ENCODE measurements at places on chromosomes 12 and 14.

- DNase-seq = no peak
Observed at GRCh38 chr12:119669744-119670472, 2.0 kb downstream of the PRKAB1 start.

- no peak for DNase-seq
Observed at GRCh38 chr12:124451637-124452243, 115.7 kb downstream of the NCOR2 start.

DNA sequence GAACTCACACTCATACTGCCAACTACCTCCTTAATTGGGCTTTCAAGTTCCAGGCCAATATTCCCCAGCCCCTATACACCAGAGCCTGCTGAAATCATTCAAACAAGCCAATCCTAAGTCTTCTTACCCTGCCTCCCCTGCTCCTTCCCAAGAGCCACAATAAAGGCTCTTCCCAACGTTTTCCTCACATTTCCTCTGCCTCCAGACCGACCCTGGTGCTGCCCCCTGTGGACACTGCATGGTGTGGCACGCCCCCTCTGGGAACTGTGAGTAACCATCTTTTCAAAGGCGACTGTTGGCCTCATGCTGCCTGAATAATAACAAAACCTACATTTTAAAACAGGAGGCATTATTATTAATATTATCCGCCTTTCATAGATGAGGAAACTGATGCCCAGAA is 111.6 kb upstream of the NOS1 start:
- no peak for DNase-seq

DNA sequence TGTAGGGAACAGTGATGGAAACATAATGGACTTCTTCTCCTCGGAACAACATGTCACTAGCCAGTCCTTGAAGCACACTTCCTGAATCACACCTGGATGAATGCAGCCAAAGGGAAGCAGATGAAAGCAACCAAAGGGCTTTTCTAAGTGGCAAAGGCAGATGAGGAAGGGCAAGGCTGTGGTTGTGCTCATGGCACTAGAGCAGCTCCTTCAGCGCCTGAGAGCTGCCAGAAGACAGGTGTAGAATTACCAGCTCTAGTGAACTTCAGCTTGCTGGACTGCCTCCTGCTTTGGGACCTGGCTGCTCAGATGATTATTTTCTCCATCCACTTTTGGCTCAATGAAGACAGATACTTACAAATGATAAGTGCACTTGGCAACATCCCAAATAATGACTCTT is 1372.1 kb upstream of the SEL1L start:
- DNase-seq = no peak

DNA sequence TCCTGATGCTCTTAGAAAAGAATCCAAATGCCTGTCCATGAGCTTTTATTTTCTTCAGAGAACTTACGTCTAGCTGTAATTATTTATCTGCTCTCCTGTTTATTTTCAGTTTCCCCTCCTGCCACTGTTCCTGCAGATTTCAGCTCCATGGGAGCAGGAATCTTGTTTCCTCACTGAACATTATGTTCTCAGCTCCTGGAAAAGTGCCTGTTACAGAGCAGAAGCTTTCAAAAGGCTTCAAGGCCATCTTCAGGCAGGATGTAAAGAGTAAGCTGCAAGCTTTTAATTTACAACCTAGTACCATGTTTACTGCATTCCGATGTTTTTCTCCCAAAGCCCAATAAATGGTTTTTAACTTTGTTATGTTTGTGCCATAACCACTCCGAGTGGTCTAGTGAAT is 98.4 kb upstream of the BTG1 start:
- no peak for DNase-seq

DNA sequence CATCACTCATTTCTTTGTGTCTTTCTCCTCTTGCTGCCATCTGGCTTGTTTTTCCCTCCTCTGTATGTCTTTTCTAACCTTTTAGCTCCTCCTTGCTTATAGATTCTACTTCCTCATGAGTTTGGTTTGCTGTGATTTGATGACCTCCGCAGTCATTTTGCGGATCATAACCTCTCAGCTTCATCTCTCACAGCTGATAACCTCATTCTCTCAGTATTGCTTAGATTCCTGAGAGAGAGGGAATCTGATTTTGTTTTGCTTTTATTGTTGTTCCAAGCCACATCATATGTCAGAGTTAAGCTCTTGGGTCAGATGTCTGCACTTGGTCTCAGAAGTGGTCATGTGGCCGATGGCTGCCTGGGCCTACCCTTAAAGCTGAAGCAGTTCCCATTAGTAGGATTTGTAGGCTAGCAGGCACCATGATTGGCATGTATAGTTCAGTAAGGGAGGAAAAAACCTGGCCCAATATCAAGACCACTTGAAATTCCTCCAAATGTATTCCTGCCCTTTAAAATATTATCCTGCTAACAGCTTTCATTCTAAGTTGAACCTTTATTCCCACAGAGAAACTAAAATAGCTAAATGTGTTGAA is 13.5 kb downstream of the ZNF664 start:
- no peak for DNase-seq

- no peak for DNase-seq
Observed at GRCh38 chr12:26767116-26767515, 65.9 kb downstream of the ITPR2 start.

DNA sequence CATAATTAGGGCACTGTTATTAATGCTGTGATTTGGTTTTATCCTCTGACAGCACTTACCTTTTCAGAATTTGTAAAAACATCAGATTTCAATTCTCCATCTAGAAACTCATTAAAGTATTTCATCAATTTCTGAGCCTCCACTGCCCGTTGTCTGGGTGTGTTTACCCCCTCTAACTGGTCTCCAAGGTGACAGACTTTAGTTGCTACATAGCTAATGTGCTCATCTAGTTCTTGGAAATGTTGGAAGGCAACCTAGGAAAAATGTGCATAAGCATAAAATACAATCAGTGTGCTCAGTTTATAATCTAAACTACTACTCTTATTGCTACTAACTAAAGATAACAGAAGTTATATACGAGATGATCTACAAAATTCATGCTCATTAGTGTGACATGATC is 24.6 kb downstream of the EXOC5 start:
- DNase-seq = no peak

GRCh38 chr12:23880988-23881387 is 68.5 kb downstream of the SOX5 start:
- DNase-seq = no peak

DNA sequence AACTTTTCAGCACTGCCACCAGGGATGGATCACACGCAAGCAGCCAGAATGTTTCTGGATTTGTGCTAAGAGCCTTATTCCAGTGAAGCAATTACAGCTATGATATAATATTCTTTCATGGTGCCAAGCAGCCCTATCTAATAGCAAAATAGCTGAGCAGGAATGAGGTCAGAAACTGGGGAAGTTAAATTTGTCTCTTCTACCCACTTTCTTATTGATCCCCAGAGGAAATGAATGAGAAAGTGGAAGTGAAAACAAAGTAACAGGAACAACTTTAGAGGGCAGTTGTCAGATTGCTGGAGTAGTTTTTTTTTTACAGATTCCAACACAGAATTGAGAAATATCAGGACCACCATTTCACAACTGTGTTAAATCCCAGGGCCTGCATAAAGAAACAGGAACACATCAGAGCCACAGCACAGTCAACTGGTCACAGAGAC is 44.8 kb downstream of the GCH1 start:
- DNase-seq = no peak

GRCh38 chr12:32666018-32666417 is 13.1 kb upstream of the DNM1L start:
- DNase-seq = no peak

DNA sequence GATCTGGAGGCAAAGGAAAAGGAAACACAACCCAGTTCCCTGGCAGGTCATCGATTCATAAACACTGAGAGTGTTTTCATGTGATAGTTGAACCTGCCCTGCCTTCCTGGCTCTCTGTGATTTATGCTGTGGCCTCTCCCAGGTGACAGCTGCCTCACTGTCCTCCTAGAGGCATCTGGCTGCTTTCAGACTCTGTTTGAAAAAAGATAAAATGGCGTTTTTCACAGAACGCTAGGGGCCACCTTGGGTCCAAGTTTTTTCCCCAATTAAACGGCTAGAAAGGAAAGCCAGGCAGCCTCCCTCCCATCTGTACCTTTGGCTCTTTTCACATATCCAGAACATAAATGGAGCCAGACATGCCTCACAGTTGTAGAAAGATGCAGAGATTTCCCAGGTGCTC is 252.6 kb upstream of the CCDC196 start:
- no peak for DNase-seq

- no peak for DNase-seq
Observed at GRCh38 chr12:89276860-89277259, 75.4 kb downstream of the DUSP6 start.

DNA sequence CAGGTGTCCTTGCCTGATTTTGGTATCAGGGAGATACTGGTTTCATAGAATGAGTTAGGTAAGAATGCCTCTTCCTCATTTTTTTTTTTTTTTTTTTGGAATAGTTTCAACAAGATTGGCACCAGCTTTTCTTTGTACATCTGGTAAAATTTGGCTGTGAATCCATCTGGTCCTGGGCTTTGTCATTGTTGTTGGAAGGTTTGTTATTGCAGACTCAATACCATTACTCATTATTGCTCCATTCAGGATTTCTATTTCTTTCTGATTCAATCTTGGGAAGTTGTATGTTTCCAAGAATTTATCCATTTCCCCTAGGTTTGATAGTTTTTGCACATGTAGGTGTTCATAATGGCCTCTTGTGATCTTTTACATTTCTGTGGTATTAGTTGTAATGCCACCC is 126.0 kb upstream of the KITLG start:
- no peak for DNase-seq

Measured in NCI-H1417 treated with DMSO at 0.1 percent for 48 hours (cell line).